Type B pancreatic cell (in vitro differentiated cells): ENCODE measurements at places on chromosomes 4 and X.

DNA sequence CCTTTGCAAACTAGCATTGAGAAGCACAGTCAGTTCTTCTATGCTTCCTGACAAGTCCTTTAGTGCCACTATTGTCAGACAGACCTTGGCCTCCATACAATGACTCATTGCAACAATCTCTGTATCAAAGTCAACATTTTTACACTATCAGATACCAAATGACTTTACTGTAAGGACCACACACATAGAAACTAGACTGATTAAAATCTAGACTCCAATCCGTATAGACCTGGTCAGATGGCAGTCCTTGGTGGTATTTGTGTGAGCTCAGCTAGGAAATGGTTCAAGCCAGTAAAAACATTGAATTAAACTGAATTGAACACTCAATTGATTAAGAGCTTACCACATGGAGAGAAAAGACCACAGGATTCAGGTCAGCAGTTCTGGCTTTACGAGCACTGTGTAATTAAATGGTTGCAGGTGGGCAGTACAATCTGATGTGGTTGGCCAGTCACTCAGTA is 549.8 kb upstream of the LCORL start:
- DNase-seq = no peak

GRCh38 chr4:166301266-166301665 is 428.2 kb downstream of the TLL1 start:
- DNase-seq = no peak

DNA sequence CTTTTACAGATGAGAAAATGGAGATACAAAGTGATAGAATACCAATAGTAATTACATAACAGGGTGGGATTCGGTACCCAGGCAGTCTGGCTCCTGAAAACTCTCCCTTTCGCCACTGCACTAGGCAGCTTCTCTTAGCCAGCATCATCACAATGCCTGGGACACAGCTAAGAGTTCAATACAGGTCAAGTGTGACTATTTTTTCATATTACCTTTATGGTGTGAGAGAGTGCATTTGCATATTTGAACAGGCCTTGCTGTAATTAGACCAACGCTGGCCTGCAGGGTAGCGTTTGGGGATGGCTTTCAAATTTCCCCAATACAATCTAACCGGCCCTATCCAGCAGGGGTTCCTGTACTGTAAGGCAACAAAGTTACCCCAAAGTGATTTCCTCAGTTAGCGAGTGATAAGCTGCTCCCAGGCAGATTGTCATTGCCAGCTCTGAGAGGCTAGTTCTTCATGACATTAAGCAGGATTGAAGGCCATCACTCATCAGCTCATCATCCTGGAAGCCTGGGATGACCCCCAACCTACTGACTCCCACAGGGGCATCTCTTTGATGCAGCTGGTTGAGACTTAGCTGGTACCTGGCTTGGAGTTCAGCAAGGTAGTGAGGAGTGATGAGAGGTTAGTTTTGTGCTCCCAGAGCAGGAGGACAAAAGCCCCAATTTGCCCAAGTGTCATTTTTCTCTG is 836.8 kb upstream of the LCORL start:
- DNase-seq = no peak

- no peak for DNase-seq
Measured at GRCh38 chrX:31423609-31424189, 351.9 kb upstream of the FTHL17 start.

DNA sequence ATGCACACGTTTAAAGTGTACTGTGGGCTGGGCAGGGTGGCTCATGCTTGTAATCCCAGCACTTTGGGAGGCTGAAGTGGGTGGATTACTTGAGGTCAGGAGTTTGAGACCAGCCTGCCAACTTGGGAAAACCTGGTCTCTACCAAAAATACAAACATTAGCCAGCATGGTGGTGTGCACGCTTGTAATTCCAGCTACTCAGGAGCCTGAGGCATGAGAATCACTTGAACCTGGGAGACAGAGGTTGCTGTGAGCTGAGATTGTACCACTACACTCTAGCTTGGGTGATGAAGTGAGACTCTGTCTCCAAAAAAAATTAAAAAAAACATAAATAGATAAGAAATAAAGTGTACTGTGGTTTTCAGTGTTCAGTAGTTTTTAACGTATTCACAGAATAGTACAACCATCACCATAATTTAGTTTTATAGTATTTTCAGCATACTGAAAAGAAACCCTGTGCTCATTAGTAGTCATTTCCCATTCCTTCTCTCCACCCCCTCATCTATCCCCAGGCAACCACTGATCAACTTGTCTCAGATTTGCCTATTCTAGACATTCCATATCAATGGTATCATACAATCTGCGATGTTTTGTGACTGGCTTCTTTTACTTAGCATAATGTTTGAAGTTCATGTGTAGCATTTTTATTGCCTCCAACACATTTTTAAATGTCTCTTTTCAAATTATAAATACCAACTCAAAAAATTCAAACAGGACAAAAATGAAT is 19.1 kb downstream of the SLAIN2 start:
- DNase-seq = no peak

DNA sequence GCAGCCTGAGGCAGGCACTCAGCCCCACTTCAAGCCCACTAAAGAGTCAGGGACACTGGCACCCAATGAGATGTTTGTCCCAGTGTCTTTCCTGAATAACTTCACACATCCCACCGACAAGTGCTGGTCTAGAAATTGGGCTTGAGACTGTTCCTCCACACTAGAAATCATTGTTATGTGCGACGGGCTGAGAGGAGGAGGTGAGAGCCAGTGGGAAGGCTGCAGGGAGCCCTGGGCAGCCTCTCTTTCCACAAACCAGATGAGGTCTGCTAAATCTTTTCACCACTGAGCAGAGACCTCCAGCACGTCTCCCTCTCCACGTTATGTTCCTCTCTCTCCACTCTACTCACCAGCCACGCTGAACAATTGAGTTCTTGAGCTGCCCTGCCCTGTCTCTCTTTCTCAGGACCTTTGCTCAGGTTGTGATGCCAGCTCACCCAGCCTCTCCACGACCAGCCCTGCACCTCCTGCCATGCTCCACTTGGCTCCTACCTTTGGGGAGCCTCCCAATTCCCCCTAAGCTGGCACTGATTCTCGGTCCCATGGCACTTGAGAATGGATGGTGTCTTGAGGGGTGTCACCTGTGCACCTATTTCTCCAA is 8.4 kb downstream of the SCD5 start:
- DNase-seq = no peak

DNA sequence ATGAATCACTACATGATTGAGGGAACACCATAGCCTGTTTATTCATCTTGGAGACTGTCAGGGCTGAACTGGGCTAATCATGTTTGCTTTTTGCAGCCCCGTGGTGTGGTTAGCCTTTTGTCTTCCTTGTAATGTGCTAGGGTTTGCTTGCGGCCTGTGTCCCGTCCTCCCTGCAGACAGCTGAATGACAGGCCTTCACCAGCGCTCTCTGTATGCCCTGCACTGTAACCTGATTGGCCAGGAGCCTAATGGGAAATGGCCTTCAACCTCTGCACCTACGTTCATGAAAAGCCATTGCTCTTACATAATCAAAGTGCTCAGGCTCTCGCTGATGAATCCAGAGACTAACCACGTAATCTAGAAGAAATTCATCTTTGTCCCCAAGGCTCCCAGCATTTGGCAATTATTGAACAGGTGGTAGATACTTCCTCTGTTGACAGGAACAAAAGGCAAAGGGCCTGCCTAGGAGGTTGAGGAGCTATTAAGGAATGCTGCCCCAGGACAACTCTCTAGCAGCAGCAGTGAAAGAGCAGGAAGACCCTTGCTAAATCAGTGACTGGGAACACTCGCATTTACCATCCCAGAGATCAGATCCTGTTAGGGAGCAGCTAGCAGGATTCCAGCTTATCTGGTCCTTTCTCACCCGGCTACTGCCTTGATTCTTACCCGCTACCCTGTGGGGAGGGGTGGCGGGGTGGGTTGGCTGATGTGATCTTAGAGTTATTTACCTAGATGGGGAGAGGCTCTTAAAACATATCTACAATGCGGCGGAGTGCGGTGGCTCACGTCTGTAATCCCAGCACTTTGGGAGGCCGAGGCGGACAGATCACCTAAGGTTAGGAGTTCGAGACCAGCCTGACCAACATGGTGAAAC is 42.3 kb upstream of the FAT1 start:
- DNase-seq = no peak

DNA sequence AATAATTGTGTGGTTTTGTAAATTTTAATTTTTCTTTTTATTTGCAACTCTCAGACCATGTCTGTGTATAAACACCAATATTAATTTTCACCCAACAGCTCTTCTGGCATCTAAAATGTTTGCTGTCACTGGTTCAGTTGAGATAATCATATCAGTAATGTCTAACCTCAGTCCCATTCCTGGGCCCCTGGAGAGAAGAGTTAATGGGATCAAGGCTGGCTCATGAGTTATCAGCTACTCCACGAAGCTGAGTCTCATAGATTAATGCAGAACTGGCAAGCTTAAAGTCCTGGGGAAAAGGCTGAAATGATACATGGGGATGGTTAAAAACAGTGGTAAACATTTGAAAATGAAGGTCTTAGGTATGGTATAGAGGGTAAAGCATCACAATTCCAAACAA is 28.4 kb upstream of the TSPAN5 start:
- DNase-seq = no peak

GRCh38 chrX:115345615-115346014 is 56.1 kb downstream of the LUZP4 start:
- DNase-seq = no peak

DNA sequence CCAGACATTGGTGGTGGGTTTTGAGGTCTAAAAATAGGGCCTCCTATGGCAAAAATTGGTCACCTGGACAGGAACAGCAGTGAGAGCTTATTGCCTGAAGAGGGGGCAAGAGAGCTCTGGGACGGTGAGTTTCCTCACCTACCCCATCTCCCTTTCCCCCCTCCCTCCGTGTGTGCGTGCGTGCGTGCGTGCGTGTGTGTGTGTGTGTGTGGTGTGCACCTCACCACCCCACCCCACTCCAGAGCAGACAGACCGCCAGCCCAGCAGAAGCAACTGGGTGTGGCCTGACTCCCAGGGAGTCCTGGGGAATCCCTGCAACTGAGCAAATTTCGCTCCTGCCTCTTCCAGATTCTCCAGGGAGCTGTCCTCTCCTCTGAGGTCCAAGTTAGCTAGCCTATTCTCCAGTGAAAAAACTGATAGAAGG is 44.7 kb downstream of the PRPS1 start:
- DNase-seq = no peak

- no peak for DNase-seq
Measured at GRCh38 chr4:41645728-41646390, 102.7 kb downstream of the PHOX2B start.

DNA sequence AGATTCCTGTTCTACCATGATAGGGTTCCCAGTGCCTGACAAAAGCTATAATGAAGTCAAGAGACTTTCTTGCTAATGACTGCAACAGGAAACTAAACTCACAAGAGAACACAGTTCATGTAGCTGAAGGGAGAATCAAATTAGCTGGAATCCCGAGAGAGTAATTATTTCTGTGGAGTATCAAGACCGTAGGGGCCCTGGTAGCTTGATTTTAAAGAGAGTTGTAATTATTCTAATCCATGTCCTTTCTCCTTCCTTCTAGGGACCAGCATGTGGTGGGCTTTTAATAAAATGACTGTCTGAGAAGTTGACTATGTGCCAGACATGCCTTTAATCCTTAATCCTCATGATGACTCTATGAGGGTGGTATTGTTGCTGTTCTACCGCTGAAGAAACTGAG is 1.7 kb upstream of the TRPC5OS start:
- DNase-seq = no peak

GRCh38 chr4:26287756-26288155 is 33.1 kb upstream of the RBPJ start:
- no peak for DNase-seq

- DNase-seq = no peak
Measured at GRCh38 chr4:37389967-37390580, 145.5 kb downstream of the NWD2 start.

DNA sequence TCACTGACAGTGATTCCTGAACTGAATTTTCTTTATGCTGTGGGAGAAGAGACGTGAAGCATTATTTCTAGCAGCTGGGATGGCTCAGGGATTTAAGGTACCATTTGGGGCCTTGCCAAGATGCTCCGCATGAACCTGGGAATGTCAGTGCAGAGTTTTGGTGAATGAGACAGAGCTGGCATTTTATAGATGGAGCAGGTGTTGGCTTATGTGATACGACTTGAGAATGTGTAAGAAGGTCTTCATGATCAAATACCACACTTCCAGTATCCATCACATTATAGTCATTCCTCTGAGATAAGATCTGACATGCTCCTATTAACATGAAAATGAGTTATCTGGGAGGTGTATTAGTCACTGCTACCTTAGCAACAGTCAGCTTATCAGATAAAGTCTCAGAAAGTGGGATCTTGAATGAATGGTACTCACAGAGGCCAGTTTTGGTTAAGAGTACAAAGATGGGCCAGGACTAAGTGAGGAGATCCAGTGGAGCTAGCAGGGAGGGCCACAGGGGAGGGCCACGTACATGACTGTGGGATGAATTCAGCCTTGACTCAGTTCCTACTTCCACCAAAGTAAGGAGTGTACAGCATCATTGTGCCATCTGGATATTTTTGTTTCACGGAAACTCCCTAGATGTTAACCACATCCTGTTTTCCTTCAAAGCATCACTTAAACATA is 116.7 kb downstream of the SPCS3 start:
- DNase-seq = no peak

DNA sequence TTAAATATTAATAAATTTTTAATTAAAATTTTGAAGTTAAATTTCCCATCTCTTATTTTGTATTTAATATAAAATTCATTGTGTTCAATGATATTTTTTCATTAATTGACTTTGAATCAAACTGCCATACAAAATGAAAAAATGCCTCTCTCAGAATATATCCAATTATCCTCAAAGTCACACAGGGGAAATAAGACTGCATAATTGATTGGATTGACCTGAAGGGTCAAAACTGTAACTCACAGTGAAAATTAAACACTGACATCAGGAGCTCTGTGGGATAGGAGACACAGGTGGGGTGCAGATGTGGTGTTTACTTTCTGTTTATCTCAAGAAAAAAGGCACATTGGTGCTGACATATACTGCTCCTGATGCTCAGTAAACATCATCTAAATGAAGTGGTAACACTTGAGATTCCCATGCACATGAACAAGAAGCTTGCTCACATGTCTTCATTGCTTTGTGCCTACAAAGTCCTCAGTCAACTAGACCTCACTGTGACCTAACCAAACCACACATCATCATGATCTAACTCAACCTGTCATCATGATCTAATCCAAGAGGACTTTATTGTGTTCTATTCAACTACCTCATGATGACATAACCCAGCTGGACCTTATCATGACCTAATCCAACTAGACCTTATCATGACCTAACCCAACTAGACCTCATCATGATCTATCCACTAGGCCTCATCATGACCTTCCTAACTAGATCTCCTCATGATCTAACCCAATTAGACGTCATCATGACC is 83.7 kb downstream of the DHRSX start:
- no peak for DNase-seq
